ENCODE measurements at places on chromosomes 2 and 18.

DNA sequence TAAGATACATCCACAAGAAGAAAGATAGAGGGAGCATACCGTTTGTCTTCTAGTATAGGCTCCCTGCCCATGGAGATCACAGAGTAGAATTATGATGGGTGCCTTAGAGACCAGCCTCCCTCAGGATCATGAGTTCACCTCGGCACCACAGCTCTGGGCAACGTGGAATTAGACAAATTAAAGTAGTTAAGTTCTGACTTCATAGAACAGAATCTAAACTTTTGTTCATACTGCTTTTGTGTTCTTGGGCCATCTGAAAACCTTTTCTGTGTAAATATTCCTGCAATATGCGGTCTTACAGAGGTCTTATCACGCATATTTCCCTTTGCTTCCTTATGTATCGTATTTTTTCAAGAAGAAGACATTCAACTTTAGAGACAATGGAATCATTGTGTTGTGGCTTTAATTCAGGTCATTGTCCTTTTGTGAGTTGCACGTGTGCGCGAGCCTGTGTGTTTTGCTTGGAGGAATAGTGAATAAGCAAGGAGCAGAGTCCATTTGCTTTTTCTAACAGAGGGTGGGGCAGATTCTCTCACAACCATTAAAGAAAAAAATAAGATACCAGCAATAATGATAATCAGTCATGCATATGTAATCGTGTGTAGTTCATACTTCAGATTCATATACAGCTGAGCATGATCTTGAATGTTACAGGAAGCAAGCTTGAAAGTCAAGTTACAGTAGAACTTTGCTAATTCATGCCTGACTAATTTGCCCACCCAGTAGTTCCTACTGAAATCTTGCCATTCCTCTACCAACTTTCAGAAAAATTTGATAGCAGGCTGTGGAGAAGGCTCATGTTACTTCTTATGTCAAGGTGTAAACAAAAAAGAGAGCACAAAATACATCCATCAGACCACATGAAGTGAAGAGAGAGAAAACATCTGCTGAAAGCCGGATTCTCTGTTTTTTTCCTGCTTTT is 243.6 kb downstream of the NEDD4L start:
- no peak for DNase-seq

DNA sequence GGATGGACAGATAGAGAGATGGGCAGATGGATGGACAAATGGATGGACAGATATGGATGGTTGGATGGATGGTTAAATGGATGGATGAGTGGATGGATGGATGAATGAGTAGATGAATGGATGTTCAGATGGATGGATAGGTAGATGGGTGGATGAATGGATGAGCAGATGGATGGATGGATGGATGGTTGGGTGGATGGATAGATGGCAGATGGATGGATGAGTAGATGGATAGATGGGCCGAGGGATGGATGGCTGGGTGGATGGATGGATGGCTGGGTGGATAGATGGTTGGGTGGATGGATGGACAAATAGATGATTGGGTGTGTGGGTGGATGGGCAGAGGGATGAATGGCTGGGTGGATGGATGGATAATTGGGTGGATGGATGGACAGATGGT is 98.9 kb upstream of the OTOS start:
- DNase-seq: no peak

DNA sequence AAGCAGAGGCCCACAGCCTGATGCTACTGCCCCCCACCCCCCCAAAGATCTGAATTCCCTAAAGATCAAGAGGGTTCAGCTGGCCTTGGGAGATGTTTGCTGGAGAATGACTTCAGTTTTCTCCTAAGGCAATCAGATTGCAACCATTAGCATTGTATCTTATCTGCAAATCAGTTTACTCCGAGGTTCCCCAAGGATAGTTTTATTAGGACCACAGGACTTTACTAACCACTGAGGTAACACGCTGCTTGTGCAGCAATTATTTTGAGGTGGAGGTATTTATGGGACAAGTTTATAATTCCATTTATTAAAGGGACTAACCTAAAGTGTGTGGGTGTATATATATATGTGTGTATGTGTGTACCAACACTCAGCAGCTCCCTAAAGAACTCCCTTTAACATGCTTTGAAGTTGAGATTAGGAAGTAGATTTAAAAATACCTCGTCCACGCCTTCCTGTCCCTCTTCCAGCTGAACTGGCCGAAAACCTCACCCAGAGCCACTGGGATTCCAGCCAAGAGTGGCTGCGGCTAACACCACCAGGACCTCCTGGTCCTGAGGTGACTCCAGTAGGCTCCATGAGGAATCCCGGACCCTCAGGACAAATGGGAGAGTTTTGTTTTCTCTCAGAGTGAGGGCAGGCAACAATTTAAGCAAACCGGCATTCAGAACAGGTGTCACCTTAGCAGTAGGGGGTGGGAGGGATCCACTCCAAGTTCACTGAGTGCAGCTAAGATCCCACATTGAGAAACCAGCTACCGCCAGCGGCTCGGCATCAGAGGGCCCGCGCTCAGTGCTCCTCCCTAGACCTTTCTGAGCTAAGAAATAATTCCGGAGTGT is 3.0 kb upstream of the DLX1 start:
- no peak for DNase-seq

DNA sequence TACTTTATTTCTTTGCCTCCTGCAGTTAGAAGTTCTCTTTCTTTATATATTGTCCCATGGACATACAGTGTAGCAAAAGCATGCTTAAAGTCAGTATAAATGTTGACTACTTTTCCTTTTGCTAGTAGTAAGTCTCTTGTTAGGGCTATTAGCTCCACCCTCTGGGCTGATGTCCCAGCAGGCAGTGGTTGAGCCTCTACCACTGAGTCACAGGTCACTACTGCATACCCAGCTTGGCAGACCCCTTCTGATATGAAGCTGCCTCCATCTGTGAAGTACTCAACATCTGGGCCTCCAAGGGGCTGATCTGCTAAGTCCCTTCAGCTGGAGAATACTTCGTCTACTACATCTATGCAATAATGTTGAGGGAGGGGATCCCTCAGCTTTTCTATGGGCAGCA is 61.0 kb upstream of the SLC35G4 start:
- no peak for DNase-seq

- no peak for DNase-seq
Measured at GRCh38 chr2:174738841-174739240, 25.4 kb downstream of the CHRNA1 start.

- no peak for DNase-seq
Measured at GRCh38 chr2:197937814-197938213, 133.4 kb downstream of the PLCL1 start.

DNA sequence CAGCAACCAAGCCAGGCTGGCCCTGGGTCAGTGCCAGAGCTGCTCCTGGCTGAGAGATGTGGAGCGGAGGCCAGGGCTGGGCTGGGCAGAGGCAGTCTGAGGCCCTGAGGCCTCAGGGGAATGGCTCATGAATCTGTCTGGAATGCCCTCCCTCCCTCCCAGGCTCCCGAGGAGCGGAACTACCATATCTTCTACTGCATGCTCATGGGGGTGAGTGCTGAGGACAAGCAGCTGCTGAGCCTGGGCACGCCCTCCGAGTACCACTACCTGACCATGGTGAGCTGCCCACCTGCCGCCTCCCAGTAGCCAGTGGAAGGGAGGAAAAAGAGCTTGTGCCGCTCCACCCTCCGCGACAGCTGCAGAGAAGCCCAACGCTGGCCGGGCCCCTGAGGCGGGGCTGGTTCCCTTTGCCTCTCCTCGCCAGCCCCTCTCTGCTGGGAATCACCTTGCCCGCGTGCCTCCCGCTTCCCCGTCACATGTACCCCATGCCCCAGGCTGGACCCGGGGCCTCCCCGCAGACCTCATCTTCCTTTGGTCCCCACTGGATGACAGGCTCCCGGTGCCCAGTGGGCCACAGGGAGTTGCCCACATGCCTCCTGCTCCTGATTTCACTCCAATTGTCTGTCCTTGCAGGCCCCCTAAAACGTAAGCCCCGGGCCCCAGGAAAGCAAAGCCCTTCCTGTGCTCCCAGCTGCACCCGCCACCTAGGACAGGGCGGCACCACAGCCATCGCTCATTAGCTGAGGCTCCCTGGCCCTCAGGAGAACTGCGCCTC is 41.1 kb downstream of the MYO7B start:
- DNase-seq: no peak

DNA sequence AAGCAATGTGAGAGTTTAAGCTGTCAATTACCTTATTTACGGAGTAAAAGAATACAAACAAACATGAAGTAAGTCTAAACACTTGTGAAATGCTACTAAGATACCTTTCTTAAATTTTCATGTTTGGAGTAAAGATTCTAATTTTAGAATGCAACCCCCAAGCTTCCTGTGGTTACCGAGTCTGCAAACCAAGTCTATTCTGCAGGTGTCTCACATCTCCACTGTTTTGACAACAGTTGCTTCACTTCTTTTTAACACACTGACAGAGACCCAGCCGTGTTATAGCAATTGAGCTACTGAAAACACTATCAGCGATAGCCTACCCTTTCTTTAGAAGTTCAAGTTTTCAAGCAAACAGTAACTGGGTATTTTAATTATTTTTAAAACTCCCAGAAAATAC is 608.3 kb downstream of the ERBB4 start:
- DNase-seq: no peak

GRCh38 chr2:112825706-112826105 is 10.9 kb downstream of the IL1B start:
- no peak for DNase-seq

DNA sequence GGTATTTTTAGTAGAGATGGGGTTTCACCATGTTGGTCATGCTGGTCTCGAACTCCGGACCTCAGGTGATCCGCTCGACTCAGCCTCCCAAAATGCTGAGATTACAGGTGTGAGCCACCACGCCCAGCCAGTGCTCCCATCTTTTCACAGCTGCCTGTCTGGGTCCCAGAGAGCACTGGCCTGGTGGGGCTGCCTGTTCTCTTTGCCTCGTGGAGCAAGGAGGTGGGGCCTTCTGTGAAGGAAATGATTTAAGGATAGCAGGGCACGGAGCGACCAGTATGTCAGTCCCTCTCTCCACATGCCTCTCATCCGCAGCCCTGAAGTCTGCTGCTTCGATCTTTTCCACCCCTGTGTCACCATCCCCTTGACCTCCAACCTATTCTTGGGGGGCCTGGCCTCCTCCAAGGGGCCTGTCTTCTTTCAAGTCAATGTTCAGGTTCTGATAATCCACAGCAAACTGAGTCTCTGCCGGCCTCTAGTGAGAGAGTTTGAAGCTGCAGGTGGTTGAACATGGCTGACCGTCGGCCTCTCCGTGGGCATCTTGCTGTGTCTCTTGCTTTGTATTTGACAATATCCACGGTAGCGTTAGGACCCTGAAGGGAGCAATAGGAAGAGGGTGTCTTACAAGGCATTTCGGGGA is 28.2 kb upstream of the GIGYF2 start:
- DNase-seq: no peak

DNA sequence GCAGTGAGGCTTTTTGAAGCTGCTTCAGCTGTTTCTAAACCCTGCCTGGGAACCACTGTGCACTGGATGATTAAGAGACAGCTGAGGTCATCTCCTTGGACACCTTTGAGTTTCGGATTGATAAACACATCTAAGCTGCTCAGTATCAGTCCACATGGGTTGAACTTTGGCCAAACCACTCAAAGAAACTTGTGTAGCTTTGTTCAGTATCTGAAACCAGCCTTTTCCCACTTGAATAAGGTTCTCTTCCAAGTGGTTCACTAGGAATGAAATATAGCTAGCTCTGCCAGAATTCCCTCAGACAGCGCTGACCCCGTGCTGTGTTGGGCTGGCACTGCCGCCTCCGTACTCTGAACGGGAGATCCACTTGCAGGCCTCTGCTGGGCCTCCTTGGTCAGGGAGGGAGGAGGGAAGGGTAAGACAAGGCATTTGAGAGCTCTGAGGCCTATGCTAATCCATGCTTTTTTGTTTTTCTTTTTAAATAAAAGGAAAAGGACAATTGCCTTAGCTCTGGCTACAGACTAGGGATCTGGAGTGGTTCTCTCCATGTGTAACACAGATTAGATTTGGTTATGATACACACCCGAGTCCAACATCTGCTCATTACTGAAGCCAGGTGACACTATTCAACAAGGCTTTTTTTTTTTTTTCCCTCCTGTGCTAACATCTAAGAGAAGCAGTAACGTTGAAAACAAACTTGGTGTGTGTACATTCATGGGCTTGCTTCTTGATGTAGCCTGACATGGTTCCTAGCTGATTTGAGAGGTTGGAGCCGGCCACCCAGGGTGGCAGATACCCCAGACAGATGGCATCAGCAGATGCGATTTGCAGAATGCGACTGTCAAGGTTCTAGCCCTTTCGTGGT is 67.7 kb downstream of the NCK2 start:
- no peak for DNase-seq

- DNase-seq: no peak
Measured at GRCh38 chr2:10546975-10547391, 98.9 kb upstream of the ODC1 start.

DNA sequence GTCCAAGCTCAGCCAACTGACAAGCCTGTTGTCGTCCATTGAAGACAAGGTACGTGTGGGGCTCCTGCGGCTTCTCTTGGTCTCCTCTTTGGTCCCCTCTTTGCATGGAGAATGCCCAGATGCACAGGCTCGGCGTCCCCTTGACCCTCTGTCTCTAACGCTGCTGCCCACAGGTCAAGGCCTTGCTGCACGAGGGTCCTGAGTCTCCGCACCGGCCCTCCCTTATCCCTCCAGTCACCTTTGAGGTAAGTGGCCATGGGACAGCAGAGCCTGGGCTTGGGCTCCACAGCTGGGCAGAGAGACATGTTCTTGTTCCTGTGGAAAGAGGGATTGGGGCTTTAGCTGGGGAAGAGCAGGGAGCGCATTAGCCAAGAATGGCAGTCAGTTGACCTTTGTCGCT is 86.1 kb downstream of the INPP5D start:
- no peak for DNase-seq

DNA sequence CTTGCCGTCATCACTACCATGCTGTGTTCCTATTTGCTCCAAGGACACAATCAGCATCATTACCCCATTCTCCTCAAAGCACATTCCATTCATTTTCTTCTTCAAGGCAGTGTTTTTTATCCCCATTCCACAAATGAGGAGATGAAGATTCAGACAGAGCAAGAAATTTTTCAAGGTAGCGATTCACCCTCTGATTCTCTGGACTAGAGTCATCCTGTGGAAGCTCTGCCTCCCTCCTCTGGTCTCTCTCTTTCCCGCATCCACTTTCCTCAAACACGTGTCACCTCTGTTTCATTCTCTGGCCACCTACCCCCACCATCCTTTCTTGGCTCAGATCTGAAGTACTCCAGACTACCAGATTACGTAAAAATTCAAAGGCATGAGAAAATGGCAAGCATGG is 297.9 kb downstream of the SOX11 start:
- DNase-seq: no peak

- no peak for DNase-seq
Measured at GRCh38 chr18:79684787-79685186, 5.2 kb downstream of the CTDP1 start.

Measured in CMK (cell line).